ENCODE measurements at places on chromosomes 2 and 18.

- DNase-seq = no peak
Measured at GRCh38 chr2:189465076-189465475, 23.8 kb downstream of the WDR75 start.

DNA sequence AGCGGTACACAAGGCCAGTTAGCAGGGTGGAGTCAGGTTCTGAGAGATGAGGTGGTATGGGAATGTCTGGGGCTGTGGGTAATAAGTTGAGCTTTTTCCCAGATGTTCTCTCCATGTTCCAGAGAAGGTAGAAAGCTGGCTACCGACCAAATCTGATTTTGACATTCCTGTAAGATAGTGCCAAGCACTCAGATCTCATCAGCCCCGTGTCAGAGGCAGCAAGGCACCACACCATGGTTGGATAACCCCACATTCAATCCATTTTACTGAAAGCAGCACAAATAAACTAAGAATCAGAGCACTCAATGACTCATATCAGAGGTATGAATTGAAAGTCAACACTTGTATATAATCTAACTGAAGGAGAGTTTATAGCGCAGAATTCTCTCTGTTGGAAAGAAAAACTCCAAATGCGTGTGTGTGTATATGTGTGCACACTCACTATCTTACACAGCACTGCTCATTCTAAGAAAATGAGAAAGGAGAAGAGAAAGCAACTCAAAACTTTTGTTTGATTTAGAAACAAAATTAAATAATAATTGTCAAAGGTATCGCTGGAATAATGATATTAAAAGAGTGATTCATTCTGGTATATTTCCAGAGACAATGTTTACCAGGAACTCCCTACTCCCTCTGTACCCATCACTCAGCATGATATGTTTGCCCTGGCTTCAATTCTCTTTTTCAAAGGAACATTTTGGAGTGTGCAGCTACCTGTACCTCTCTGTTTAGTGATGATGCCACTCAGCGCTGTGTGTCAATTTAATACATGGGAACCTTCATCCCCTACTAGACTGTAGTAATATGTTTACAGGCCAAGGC, 375.1 kb upstream of the ID2 start:
- DNase-seq = no peak

DNA sequence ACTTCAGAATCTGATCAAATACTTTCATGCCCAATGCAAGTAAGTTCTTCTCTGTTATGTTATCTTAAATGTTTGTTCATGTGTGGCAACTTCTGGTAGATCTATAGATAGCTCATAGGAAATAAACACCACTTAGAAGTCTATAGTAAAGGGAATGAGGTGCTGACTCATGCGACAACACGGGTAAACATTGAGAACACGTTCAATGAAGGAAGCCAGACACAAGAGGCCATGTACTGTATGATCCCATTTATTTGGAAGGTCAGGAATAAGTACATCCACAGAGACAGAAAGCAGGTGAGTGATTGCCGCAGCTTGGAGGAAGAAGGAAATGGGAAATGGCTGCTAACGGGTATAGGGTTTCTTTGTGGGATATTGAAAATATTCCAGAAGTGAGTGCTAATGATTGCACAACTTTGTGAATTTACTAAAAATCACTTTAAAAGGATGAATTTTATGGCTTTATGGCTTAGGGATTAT, 95.4 kb downstream of the ITGB1BP1 start:
- DNase-seq = no peak

DNA sequence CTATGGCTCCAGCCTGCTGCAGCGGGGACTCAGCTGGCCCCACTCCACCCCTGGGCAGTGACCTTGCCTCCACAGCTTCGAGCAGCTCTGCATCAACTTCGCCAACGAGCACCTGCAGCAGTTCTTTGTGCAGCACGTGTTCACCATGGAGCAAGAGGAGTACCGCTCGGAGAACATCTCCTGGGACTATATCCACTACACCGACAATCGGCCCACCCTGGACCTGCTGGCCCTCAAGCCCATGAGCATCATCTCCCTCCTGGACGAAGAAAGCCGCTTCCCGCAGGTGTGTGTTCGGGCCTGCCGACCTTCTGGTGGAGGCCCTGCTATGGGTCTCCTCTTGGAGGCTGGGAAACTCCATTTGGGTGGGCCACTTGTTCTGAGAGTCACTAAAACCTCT, 48.6 kb downstream of the MYO7B start:
- DNase-seq = no peak

- no peak for DNase-seq
Measured at GRCh38 chr18:23934252-23934651, 80.3 kb upstream of the TTC39C start.

- no peak for DNase-seq
Measured at GRCh38 chr2:163610817-163611556, 124.8 kb downstream of the FIGN start.

GRCh38 chr2:230174466-230174865, 45.3 kb downstream of the SP110 start:
- DNase-seq = no peak

DNA sequence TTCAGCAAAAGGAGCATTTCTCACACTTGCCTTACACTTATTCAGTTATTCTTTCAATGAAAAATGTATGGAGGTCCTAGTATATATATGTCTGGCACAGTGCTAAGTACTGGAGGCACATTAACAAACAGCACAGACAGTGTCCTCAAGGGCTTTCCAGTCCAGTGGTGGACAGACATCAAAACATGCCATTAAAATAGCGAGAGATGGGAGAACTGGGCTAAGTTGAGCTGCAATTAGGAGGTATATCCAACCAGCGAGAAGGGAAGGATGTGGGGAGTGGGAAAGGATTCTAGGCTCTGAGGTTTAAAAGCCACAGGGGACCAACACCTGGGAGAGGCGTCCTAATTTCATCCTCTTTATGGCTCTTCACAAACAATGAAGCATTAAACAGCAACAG, 127.5 kb upstream of the TTC39C start:
- DNase-seq = no peak

DNA sequence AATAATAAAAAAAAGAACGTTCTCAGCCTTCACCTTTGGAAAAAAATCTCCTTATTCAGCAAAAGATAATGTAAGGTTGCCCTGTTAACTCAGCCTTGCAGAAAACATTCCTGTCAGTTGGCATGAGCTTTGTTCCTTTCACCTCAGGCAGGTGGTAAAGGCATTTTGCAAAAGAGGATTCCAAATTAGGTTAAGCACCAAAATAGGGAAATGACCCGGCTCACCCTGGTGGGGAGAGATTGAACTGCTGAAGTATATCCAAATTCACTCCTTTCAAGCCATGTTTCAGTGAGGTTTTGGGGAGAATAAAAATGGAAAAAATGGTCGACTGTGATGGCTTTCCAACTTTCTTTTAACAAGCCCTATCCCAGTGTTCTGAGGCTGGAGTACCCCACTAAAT, 1988.8 kb upstream of the PIK3C3 start:
- DNase-seq = no peak
